Daoy (cell line): ENCODE measurements at places on chromosomes 16 and 17.

DNA sequence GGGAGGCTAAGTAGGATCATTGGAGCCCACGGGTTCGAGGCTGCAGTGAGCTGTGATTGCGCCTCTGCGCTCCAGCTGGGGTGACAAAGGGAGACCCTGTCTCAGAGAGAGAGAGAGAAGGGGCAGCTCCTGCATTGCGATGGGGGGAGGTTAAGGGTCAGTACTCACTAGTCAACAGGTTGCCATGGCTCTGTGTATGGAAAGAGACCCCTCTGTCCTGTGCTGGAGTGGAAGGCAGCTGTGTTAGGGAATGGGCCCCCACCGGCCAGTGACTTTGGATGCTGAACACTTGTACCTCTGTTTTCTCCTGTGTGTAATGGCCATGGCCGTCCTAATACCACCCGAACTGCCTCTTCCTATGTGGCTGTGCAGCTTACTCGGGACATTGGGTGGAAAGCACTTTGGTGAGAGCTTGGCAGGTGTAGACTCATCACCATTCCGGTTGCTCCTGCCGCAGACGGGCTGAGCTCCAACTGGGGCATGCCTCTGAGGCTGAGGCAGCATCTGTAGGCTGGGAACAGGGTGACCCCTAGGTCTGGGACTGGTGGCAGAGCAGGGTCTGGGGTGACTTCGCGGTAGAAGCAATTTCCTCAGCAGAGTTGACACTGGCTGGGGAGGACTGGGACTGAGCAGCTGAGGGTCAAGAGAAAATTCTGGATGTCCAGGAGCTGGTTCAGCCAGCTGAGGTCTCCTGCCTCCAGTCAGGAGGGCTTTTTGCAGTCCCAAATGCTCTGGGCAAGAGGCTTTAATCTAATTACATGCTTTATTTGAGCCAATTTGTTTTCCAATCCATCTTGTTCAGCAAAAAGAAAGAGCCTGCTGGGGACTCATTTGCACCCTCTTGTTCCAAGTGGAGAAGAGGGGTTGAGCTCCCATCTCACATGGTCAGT lies 184.5 kb downstream of the NTN1 start:
- no peak for DNase-seq

DNA sequence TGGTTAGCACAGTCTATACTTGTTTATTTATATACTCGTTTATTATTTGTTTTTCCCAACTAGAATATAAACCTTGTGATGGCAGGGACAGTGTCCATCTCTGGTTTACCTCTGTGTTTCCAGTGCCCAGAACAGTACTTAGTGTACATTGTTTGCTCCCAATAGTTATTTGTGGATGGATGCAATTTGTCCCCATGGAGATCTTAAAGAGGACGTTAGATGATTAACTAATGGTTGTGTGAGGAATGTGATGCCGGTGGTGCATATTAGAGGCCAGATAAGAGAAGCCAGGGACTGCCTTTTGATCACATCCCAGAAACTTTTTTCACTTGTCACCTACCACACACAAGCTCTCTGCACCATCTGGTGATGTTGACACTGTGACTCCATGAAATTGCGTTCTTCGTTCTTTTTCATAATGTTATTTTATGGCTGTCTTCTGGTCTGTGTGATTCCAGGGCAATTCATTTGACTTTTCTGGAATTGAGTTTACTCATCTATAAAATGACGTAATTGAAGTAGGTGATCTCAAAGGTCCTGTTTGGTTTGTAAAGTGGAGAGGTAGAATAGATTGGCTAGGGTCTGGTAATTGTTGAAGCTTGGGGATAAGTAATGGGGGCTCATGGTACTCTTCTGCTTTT lies 1.2 kb downstream of the COX10 start:
- DNase-seq = no peak

DNA sequence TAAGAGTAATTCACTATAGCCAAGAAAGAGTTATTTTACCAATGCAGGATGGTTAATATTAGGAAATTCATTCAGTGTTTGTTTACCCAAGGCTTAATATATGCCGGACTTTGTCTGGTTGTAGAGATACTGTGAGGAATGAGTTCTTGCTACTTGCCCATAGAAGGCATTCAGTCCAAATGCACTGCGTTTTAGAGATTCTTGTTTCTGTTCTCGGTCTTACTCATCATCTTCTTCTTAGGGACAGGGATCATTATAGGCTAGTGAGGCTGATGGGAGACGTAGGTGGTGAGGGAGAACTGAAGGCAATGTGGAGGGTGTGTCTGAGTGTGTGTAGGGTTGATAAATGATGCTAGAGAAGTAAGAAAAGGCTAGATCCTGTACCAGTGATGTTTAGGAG lies 90.7 kb downstream of the OR1D5 start:
- no peak for DNase-seq

- DNase-seq = no peak
Measured at GRCh38 chr16:31407406-31407805, 14.3 kb downstream of the ITGAD start.
